ENCODE measurements at places on chromosomes 12 and 14. TPM values are rescaled to one million over a fixed set of nuclear protein-coding genes. Genes with fewer than 3 reads are reported as not detected.
A peak's percentile ranks its signal among the peaks of the same experiment; 100 is the strongest.

Gene KERA
- not detected for total RNA-seq

DNA sequence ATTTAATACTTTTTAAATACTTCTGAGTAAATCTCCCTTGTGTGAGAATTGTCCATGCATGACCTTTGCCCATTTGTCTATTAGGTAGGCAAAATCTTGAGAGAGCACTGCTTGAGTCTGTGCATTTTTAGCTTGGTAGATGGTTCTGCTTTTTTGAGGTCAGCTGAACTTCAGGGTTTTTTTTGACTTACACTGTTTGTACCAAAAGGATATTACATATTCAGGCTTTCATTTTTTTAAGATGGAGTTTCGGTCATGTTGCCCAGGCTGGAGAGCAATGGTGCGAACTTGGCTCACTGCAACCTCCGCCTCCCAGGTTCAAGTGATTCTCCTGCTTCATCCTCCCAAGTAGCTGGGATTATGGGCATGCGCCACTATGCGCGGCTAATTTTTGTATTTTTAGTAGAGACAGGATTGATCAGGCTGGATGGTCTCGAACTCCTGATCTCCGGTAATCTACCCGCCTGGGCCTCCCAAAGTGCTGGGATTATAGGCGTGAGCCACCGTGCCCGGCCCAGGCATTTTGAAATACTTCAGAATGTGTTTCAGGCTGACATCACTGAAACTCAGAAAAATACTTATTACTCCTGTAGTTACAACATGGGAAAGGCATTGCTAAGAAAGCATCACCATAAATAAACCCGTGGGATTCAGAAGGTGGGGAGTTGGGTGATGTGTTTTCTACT, 11.1 kb downstream of the RASSF3 start:
- DNase-seq, result peak; percentile 91

Gene TULP3
- 11.0 TPM for total RNA-seq

- peak; percentile 7 for DNase-seq
These were observed 49.8 kb downstream of the SLC6A12 start for GRCh38 chr12:164207-164606.

- no peak for DNase-seq
These were observed 3.4 kb upstream of the CDH24 start for GRCh38 chr14:23060536-23061260.

Gene GPHN
- not detected for total RNA-seq

DNA sequence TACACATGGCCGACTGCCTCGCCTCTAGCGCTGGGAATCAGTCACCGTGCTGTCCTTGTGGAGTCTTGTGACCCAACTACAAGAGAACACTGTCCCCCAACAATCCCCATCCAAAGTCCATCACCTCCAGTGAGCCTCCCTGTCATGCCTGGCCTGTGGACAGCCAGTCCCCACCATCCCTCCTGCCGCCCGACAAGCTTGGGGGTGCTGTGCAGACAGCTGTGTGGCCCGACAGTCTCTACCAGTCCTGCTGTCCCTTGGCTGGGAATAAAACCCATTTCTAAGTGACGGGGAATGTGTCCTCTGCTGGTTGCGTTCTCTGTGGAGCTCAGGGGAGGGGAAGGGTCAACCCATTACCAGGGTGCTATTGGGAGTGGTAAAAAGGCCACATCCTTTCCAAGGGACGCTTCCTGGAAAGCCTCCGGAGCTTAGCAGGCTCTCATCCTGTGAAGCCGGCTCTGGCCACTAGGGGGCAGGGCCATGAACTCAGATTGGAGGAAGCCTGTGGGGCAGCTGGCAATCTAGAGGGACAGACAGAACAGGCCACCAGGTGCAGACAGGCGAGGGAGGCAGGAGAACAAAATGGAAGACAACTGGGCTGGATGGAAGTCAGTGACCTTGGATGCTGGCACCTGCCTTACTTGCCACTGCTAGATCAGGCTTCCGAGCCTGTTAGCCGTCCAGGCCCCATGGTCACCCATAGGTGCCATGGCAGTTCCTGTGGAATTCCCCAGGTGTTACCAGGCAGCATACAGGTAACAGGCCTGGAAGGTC, 12.0 kb upstream of the BLTP3B start:
- peak; percentile 63 for DNase-seq

DNA sequence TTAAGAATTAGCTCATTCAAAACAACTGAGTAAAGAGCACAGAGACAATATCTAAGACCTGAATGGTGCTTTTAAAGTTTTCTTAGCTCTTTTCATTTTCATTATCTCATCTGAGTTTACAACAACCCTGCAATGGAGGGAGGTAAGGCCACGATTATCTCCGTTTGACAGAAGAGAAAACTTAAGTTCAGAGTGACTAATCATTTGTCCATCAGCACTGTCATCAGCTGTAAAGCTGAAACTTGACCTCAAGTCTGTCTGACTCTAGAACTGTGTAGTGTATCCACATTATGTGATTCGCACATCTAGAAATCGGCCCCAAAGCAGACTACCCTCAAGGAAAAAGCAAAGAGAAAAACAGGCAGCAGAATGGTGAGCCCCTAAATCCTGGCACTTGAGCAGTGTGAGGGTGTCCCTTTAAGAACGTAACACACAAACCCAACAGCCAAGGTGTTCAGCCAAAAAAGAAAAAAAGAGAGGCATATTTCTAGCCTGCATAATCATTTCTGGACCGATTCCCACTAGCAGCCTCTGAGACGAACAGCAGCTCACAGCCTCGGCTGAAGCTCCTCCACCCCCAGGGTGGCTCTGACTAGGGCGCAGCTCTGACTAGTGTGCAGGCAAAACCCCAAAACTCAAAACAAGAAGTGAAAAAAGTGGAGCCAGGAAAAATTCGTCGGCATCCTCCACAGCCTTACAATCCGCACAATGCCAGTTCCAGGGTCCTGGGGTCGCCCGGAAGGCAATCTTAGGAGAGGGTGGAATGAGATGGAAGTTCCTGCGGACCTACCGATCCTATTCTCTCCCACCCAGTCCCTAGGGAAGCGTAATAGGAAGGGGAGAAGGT, 1.6 kb downstream of the STXBP6 start:
- no peak for DNase-seq

Data from OCI-LY7 (cell line).